ENCODE measurements at places on chromosomes 1 and 21.

DNA sequence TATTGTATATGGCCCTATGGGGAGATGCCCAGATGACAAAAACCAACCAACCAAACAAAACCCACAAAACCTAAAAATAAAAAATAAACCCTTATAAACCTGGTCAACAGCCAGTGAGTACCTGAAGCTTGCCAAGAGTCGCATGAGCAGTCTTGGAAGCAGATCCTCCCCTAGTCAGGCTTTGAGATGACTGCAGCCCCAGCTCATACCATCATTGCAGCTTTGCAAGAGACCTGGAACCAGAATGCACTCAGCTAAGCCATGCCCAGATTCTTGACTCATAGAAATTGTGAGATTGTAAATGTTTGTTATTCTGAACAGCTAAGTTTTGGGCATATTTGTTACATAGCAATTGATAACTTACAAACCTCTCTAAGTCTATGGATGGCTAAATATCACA lies 326.8 kb downstream of the HLX start:
- no peak for DNase-seq

- DNase-seq: no peak
These were observed 251.6 kb upstream of the FAM78B start for GRCh38 chr1:166418344-166418933.

GRCh38 chr1:88647249-88647645 lies 36.8 kb upstream of the PKN2 start:
- DNase-seq: no peak

DNA sequence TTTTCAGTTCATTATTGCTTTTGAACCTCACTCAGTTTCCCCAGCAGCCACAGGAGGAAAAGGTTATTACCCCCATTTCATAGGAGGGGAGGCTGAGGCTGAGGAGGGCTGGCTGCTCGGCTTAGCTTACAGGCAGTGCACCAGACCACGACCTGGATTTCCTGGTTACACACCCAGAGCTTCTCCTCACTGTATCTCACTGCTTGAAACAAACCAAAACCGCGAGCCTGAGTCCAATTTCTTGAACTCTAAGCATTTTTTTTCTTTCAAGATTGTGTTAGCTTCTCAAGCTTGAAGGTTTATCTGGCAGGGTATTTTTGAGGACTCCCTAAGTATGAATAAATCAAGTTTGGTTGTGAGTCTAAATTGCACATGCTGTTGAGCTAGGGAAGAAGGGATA lies 188.9 kb upstream of the EDN2 start:
- DNase-seq: peak; percentile 54

DNA sequence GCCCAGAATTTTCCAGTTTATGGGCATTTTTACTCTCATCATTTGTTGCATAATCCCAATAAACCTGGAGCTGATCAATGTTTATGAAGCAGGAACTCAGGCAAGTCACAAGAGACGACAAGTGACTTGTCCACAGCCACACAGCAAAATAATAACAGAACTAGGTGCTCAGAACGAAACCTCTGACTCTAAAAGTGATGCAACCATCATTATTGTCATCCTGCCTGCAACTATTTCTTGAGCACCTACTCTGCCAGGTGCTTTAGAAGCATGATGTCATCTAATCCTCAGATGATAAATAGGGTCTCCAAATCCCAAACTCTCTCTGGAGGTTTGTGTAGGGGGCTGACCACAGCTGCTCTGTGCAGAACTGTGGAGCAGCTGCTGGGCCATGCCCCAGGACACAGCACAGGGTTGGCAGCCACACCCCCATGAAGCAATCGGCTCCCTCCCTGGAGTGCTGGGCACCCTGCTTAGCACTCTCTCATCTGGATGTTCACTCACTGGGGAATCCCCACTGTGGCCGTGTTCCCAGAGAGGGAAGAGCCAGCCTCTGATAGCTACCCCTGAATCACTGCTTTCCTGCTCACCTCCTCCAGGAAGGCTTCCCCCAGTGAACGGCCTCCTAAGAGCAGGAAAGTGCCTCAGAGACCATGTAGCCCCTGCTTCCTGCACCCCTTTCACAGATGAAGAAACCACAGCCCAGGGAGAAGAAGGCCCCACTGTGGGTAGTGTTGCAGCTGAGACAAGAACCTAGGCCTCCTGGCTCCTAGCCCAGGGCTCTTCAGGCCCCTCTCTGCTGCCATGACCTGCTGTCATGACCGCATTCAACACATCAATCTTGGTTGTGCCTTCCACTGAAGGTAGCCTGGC lies 2.1 kb downstream of the TTC22 start:
- no peak for DNase-seq

DNA sequence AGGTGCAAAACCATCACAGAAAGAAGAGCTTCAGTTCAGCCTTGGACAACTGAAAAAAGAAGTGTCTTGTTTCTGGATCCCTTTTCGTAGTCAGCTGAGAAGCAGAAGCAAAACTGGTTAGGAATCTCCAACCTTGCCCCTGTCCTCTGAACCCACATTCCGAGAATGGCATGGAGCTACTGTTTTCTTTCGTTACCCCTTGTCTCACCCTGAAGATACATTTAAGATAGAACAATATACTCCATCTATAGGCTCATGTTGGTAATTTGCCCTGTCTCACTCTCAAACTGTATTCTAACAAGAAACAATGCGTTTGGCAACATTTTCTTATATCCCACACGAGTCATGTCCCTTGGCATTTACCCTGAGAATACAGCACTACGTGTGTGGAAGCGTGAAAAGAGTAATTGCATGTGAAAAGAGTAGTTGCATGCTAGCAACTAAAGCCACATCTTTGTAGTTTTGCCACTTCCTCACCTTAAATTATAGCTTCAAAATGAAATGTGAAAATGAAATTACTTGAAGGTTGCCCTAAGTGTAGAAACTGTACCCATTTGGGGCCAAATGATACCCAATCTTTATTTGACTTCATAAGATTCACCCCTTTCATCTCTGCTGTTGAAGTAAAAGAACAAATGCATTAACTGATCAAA lies 5.3 kb downstream of the SLAMF7 start:
- DNase-seq: no peak

DNA sequence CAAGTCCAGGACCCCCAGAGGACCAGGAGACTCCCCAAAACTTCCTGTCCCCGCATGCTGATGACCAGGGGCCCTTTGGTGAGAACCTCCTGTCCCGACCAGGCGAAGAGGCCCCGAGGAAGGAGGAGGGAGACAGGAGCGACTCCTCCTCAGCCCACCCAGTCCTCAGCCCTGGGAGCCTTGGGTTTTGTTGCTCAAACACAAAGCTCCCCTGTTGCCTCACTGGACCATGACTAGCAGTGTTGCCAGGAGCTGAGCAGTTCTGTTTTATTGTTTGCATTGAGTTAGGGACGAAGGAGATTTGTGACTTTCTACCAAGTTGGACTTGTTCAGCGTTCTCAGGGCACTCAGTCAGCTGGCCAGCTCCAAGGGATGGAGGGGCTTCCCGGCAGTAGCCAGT lies 10.0 kb downstream of the UMODL1 start:
- no peak for DNase-seq

DNA sequence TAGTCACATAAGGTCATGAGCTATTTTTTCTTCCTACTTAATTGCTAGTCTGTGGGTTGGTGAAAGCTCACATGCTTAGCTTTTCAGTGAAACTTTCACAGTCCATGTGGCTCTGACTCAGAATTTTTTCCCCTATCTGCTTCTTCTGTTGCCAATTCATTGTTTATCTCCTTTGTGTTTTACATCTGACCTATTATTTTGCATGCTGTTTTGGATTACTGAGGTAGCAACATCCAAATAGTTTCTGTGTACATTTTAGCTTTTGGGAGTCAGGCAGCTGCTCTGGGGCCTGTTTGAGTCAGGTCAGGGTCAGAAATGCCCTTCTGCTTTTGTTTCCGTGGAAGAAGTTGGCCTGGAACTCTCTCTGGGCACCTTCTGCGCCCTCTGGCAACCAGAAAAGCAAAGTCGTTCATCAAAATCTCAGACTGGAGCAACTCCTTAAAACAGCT lies 40.0 kb downstream of the ROR1 start:
- DNase-seq: no peak

GRCh38 chr1:35594005-35594760 lies 21.1 kb downstream of the TFAP2E start:
- DNase-seq: no peak

DNA sequence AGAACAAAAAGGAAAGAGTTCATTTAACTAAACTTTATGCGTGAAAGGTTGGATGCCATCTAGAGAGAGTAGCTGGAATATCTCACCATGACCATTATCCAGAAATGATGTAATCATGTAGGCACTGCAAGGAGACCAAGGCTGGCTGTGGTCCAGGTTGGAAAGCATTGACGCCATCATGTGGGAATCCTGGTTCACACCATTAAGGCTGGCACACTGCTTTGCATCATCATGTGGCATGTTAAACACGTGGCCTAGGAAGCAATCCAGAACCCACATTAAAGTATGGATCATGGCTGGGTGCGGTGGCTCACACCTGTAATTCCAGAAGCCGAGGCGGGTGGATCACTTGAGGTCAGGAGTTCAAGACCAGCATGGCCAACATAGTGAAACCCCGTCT lies 4.3 kb downstream of the ADAMTS1 start:
- no peak for DNase-seq

- peak; percentile 56 for DNase-seq
These were observed 15.6 kb downstream of the NIBAN1 start for GRCh38 chr1:184958554-184959353.

DNA sequence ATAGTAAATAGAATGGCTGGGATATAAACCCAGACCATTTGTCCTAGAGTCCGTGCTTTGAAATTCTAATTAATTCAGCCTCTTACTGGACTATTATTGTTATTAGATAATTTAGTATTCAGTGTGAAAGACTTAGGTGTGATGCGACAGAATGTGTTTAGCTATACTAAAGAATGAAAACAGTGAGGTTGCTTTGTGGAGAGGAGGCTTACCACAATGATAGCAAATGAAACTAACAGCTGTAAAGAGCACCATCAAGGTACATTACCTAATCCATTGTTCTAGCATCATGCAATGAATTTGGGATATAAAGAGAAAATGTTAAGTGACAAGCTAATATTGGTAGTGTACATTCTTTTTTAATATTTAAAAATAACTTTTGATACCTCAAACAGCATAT lies 911.1 kb downstream of the KCNT2 start:
- DNase-seq: no peak

DNA sequence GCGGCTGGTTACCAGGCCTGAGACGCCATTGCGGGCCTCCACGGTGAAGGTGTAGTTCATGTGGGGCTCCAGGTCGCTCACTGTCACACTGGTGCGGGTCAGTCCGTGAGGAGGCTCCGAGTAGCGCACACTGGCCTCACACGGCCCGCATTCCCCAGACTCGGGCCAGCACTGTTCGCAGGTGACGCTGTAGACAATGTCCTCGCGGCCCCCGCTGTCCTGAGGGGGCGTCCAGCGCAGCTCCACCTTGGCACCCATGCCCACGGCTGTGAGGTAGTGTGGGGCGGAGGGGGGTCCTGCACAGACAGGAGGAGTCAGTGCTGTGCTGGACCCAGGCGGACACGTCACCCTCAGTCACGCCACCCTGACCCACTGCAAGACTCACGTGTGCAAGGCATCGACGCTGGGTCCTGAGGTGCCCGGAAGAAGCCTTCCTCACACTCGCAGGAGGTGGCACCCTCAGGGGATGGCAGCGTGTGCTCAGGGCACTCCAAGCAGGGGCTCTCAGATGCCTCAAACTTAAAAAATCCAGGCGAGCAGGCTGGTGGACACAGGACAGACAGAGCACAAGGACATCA lies 17.9 kb downstream of the EPHA2 start:
- DNase-seq: no peak

Measured in right hindlimb (tissue), 1 donor.